B cell (primary cell): ENCODE measurements at places on chromosomes 11 and 22. TPM values are rescaled to one million over a fixed set of nuclear protein-coding genes. Genes with fewer than 3 reads are reported as not detected.

TPBGL gene
- total RNA-seq: not detected in 2 replicates

VPREB1 gene
- total RNA-seq: not detected in 2 replicates

GRCh38 chr11:110190885-110191284 lies 97.7 kb downstream of the ZC3H12C start:
- no peak for DNase-seq

- peak; percentile 82 for DNase-seq
Observed at GRCh38 chr22:43993072-43993760, 30.9 kb upstream of the PARVB start.

GRCh38 chr22:49243335-49243734 lies 584.3 kb downstream of the BRD1 start:
- DNase-seq: no peak

- DNase-seq: no peak
Observed at GRCh38 chr11:117789241-117789640, 7.8 kb downstream of the DSCAML1 start.

GRCh38 chr11:80462211-80462610 lies 1021.4 kb upstream of the TENM4 start:
- DNase-seq: no peak

DNA sequence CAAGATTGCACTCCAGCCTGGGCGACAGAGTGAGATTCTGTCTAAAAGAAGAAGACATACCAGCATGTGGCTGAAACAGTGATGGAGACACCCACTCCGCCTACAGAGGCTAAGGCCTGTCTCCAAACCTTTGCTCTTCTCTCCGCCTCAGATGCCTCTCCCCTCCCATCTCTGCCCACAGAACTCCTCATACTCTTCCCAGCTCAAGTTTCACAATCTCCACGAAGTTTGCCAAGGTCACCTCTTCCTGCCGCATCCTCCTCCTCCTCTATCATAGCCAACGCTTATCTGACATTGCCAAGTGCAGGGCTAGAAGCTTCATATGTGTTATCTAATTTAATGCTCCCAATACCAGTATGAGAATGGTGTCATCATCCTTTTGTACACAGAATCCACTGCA lies 25.9 kb upstream of the FBLN1 start:
- no peak for DNase-seq

GRCh38 chr22:25555586-25555985 lies 8.9 kb upstream of the GRK3 start:
- no peak for DNase-seq

- no peak for DNase-seq
Observed at GRCh38 chr11:69889400-69890318, 70.4 kb upstream of the FGF3 start.

GRCh38 chr22:27331526-27332281 lies 469.9 kb downstream of the MN1 start:
- DNase-seq: no peak

GRCh38 chr11:104390651-104391050 lies 226.7 kb upstream of the PDGFD start:
- no peak for DNase-seq
